Karpas-422 (cell line): ENCODE measurements at places on chromosomes 11 and 22.

GRCh38 chr11:2825889-2826678 is 59.5 kb downstream of the CDKN1C start:
- DNase-seq: no peak

DNA sequence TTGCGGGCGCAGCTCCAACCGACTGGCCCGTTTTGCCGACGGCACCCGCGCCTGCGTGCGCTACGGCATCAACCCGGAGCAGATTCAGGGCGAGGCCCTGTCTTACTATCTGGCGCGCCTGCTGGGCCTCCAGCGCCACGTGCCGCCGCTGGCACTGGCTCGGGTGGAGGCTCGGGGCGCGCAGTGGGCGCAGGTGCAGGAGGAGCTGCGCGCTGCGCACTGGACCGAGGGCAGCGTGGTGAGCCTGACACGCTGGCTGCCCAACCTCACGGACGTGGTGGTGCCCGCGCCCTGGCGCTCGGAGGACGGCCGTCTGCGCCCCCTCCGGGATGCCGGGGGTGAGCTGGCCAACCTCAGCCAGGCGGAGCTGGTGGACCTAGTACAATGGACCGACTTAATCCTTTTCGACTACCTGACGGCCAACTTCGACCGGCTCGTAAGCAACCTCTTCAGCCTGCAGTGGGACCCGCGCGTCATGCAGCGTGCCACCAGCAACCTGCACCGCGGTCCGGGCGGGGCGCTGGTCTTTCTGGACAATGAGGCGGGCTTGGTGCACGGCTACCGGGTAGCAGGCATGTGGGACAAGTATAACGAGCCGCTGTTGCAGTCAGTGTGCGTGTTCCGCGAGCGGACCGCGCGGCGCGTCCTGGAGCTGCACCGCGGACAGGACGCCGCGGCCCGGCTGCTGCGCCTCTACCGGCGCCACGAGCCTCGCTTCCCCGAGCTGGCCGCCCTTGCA is 1.0 kb downstream of the FJX1 start:
- no peak for DNase-seq

DNA sequence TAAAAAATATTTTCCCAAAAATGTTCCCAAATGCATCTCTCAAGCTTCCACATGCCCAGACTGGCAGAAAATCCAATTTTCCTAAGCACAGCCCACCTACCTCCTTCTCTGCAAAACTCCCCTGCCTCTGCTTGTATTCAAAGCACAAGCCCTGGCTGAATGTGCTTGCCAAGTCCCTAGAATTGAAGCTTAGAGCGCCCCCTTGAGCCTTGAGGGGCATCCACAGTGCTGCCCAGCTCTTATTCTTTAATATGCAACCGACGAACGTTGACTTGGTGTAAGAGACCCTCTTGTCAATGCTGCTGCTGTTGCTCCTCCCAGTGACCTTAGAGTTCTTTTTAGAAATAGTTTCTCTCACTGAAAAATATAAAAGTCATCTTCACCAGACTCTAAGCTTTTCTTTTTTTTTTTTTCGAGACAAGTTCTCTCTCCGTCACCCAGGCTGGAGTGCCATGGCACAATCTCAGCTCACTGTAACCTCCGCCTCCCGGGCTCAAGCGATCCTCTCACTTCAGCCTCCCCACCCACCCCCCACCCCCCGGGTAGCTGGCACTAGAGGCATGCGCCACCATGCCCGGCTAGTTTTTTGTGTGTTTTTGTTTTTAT is 63.5 kb upstream of the CAPRIN1 start:
- DNase-seq: peak; percentile 94

DNA sequence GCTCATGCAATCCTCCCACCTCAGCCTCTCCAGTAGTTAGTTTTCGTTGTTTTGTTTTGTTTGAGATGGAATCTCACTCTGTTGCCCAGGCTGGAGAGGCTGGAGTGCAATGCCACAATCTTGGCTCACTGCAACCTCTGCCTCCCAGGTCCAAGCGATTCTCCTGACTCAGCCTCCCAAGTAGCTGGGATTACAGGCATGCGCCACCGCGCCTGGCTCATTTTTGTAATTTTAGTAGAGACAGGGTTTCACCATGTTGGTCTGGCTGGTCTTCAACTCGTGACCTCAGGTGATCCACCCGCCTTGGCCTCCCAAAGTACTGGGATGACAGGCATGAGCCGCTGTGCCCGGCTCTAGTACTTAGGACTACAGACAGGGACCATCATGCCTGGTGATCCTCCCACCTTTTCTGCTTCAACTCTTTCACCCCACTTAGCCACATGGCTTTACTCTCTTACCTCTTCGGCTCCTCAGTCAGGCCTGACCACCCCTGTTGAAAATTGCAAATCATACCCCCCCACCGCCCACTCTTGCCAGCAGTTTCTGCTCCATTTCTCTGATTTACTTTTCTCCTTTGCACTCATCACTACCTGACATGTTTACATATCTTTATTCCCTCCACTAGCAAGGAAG is 157.1 kb upstream of the GRK3 start:
- DNase-seq: no peak

- no peak for DNase-seq
These were observed 52.4 kb upstream of the CDON start for GRCh38 chr11:126115127-126115495.

DNA sequence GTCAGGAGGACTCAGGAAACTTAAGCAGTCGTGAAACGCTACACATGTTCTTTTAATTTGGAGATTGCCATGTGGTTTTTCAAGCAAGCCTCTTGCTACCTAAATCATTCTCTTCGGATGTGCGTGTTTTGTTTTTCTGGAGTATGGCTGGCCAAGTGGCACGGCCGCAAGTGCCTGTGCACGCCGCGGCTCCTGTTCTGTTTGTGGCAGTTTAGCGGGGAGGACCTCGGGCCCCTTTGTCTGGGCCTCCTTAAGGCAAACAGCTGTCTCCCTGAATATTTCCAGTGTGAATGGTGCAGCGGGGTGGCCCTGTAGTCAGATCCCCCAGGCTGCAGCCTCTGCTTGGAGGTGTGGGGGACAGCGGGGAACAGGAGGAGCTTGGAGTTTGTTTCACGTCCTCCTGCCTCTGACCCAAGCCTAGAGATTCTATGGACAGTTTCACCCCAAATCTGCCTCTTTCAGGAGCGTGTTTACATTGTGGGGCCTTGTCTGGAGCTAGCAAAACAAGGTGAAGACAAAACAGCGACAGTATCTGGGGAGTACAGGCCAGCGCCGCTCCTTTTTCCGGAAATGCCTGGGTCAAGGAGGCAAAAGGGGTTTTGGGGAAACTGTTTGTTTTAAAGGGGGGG is 1.3 kb downstream of the LRP5 start:
- DNase-seq: no peak

DNA sequence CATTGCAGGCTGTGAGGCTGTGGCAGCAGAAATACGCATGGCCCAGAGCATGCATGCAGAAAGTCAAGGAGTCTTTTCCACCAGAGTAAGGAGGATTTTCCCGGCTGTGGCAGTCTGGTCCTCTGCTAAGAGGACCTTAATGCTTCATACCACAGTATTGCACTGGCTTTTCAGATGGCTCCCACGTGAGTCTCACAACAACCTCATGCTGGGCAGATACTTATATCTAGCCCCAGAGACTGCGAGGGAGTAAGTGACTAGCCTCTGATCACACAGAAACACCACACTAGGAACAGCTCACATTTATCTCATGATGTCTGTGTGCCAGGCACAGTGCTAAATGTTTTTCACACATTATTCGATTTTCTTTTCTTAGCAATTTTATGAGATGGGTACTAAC is 8.0 kb downstream of the CRY2 start:
- DNase-seq: no peak

DNA sequence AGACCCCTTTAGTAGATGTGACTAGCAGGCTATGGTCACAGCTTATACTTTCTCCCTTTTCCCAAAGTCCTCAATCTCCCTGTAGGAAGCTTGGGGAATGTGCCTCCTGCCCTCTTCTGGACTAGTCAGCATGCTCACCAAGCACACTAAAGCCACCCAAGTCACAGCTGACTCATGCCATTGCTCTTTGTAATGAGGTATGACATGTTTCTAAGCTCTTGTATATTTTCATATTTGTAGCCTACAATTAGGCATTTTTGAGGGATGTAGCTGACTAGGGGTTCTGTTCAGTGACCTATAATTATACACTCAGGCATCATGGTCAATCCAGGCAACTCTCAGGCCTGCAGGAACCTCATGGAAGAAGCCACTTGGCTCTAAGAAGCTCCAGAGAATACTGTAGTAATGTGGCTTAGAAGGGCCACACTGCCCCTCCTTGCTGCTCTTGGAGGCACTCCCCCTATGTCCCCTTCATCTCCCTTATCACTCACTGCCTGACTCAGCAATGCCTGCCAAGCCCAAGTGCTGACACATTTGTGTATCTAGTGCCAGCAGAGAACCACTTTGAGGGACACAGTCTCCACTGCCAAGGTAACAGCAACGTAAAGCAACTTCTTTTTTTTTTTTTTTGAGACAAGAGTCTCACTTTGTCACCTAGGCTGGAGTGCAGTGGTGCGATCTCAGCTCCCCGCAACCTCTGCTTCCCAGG is 86.2 kb downstream of the RPL27A start:
- DNase-seq: no peak

DNA sequence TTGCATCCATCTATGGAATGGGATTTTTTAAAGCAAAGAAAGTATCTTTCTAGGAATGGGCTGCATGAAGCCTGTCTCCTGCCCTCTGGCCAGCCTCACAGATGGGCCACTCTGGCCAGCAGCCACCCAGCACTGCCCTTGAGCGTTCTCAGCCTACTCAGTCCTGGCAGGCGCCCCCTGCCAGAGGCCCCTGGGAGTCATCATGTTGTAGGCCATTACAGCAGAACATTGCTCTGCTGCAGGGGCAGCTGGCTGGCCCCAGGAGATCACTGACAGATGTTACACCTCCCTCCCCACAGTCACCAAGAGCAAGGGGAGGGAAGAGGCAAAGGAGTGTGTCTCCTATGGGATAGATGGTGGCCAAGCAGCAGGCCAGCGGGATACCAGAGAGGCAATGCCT is 363.7 kb downstream of the NXPE2 start:
- no peak for DNase-seq

DNA sequence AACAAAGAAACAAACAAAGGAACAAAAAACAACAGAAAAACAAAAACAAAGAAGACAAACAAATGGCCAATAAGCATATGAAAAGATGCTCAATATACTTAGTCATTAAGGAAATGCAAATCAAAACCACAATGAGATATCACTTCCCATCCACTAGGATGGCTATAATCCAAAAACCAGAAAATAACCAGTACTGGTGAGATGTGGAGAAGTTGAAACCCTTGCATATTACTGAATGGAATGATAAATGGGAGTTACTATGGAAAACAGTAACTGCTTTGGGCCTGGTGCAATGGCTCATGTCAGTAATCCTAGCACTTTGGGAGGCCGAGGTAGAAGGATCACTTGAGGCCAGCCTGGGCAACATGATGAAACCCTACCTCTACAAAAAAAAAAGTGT is 44.9 kb upstream of the RBFOX2 start:
- no peak for DNase-seq

GRCh38 chr11:119634301-119634700 is 94.7 kb downstream of the NECTIN1 start:
- no peak for DNase-seq

DNA sequence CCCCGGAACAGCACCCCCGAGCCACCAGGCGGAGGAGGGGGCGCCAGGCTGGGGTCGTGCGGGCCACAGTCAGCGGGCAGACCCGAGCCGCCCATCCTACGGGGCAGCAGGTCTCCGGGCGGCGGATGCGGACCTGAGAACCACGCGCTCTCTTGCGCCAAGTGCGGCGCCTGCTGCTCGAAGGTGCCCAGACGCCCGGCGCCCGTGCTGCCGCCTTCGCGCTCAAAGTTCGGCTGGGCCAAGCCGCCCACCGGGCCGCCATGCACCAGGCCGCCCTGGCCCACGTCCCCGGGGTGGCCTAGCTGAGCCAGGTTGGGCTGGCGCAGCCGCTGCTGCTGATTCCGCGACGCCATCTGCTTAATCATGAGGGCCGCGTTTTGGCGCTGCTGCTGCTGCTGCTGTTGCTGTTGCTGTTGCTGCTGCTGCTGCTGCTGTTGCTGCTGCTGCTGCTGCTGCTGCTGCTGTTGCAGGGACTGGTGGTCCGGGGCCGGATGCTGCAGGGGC is 3.0 kb downstream of the MN1 start:
- no peak for DNase-seq

- no peak for DNase-seq
These were observed 71.8 kb upstream of the PARVG start for GRCh38 chr22:44108806-44109385.

DNA sequence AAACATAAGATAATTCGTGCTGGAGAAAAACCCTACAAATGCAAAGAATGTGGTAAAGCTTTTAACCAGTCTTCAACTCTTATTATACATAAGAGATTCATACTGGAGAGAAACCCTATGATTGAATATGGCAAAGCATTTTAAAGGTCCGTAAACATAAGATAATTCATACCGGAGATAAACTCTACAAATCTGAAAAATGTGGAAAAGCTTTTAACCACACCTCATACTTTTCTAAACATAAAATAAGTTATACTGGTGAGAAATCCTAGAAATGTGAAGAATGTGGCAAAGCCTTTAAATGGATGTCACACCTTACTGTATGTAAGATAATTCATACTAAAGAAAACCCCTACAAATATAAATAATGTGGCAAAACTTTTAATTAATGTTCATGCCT is 20.7 kb downstream of the PLAAT5 start:
- no peak for DNase-seq
